Activated CD4-positive, alpha-beta T cell treated with anti-CD3 and anti-CD28 coated beads, Interleukin-2, amount 10 ng/mL, durations not matched to agents 24 days and 14 days (primary cell): ENCODE measurements at places on chromosomes 13 and 19. TPM values are rescaled to one million over a fixed set of nuclear protein-coding genes. Genes with fewer than 3 reads are reported as not detected.

DNA sequence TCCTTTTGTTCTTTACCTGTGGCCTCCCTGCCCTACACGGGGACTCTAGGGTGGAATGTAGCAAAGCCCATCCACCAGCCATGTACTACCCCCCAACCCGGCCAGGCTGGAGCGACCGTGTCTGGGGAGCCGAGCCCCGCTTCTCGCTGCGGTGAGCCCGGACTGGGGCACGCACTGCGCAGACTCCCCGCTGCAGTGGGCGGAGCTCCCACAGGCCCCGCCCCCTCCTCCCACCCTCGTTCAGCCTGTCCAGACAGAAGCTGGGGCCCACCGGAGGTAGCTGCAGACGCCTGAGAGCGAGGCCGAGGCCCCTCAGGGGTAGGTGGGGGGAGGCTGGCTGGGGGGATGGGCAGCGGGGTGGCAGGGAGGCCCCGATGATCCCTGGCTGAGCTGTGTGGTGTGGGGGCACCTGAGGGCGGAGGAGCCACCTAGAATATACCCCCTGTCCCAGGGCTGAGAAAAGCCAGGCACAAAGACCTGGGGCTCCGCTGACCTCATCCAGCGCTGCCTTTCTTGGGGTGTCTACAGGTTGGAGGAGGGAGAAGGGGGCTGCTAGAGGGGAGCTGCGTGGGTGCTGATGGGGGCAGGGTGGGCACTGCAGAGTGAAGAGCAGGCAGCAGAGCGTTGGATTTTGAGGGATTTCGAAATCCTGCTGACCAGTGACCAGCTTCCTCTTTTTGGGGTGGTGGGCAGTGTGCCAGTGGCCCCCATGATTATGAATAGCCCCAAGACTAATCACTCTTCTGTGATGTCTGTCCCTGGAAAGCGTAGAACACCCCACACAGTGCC, 17.3 kb downstream of the PLD3 start:
- H3K36me3 ChIP-seq: no peaks in the 10 kb centered on the region
- no peaks in the 10 kb centered on the region for H3K27me3 ChIP-seq
- peak; percentile 81 for DNase-seq
- H3K27ac ChIP-seq: no peak overlapping the region
- peak overlapping the region; percentile 70 for H3K4me3 ChIP-seq

DNA sequence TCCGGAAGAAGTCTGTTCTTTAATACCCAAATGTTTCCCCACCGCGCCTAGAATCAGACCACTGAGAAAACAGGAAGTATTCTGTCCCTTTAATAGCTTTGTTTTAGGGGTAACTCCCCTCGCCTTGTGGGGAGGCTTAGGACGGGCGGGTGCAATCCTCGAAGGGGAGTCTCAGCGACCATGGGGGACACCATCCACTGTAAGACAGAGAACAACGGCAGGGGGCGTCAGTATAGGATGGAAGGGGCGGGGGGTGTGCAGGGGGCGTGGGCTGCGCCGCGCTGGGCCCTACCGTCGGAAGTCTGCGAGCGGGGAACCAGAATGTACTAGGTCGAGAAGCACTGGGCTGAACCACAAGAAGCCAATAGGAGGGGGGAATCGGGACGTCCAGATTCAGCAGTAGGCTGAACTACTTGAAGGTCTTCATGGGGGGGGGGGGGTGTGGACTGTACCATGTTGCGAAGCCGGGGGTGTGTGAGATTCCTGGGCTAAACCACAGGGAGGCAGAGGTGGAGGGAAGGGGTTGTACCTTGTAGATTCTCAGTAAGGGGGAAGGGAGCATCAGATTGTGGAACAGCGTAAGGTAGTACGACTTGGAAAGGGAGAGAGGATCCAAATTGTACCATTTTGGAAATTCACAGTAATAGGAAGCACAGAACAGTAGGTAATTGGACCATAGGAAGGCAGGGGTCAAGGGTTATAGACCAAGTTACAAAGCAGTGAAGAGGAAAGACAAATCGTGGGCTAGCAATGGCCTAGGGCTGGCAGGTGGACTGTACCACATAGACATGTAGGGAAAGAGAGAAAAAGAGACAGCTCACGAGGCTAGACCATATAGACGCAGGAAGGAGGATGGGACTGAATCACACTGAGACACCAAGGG, 1.0 kb upstream of the DBP start:
- peaks cover 2% of the 10 kb centered on the region for H3K27me3 ChIP-seq
- H3K36me3 ChIP-seq: peaks cover 2% of the 10 kb centered on the region
- peak overlapping the region; percentile 86 for H3K4me3 ChIP-seq
- DNase-seq: peak; percentile 94

DNA sequence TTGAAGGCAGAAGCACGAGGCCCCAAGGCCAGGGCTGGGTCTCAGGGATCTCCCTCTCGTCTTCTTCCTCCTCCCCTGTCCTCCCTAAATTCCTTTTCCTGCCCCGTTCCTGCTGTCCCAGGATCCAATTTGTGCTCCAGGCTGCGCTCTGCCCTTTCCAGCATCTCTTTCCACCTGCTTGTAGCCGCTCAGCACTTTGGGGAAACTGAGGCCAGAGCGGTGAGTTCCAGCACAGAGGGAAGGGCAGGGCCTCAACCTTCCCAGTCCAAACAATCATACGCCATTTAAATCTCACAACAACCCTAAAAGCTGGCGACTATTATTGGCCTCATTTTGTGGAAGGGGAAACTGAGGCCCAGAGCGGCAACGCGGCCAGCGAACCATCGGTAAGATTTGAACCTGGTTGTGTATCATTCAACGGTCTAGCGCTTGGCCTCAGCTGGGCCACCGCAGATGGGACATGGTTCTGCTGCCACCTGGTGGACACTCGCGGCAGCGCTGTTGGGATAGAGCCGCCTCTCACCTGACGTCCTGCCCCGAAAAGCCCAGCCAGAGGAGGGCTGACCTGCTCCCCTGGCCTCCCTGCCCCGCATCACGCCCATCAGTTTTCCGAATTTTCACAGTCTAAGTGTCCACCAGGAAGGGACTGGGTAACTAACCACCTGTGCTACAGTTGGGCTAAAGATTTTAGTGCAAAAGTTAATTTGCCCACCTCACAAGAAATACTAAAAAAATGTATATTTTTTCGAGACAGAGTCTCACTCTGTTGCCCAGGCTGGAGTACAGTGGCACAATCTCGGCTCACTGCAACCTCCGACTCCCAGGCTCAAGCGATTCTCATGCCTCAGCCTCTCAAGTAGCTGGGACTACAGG, 4.2 kb upstream of the RPL18A start:
- H3K27ac ChIP-seq: peak overlapping the region; percentile 52
- peaks cover 24% of the 10 kb centered on the region for H3K4me1 ChIP-seq
- no peaks in the 10 kb centered on the region for H3K27me3 ChIP-seq
- peaks cover 12% of the 10 kb centered on the region for H3K36me3 ChIP-seq
- peak; percentile 98 for DNase-seq

Gene LHFPL6
- total RNA-seq: 4.8 TPM in 2 replicates

GRCh38 chr19:41566001-41566400, 10.0 kb upstream of the CEACAM21 start:
- H3K4me3 ChIP-seq: no peak overlapping the region
- no peaks in the 10 kb centered on the region for H3K27me3 ChIP-seq
- H3K36me3 ChIP-seq: peaks cover 39% of the 10 kb centered on the region
- no peak for DNase-seq

DNA sequence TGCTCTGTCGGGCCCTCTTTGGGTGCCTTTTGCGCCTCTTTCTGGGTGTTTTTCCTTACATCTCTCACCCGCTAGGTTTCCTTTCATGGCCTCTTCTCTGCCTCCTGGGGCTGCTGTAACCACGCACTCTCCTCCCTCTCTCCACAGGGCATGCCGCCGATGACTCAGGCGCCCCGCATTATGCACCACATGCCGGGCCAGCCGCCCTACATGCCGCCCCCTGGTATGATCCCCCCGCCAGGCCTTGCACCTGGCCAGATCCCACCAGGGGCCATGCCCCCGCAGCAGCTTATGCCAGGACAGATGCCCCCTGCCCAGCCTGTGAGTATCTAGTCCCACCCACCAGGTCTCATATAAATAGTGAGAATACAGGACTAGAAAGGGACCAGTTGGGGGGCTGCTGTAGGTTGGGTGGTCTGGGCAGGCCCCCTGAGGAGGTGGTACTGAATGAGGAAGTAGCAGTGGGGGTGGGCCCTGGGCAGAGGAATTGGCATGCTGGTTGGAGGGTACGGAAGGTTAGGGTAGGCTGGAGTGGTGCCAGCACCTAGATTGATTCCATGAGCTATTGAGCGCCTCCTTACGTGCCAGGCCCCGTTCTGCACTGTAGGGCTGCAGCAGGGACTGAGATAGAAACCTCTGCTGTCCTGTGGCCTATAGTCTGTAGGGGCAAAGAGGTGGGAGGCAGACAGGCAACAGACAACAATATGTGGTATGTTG, 11.9 kb downstream of the SNRPA start:
- H3K4me3 ChIP-seq: no peak overlapping the region
- peaks cover 43% of the 10 kb centered on the region for H3K4me1 ChIP-seq
- DNase-seq: no peak
- peaks cover 81% of the 10 kb centered on the region for H3K36me3 ChIP-seq

DNA sequence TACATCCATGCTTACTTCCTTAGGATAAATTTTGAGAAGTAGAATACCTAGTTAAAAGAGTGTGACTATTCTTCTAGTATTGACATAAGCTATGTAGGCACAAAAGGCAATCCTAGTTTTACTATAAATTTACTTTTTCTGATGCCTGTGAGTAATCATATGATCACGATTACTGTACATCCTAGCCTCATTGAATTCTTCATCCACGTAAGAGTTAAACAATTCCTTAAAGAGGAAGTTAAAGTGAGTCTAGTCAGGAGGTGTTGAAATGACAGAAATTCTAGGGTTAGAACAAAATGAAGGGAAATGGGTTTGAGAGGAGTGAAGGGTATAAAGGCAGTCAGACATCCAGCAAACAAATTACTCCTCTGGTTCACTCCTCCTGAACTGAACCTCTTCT, at the start of gene ACOD1:
ACOD1 (plus strand) TSS at position 363 of the 400 bp plus-strand sequence. CDS start 48 bp downstream, outside the sequence.
- H3K4me1 ChIP-seq: no peaks in the 10 kb centered on the region
- H3K27me3 ChIP-seq: peaks cover 13% of the 10 kb centered on the region
- H3K36me3 ChIP-seq: no peaks in the 10 kb centered on the region
- no peak within 1 kb of the TSS for H3K4me3 ChIP-seq
- no peak for DNase-seq

GRCh38 chr13:40969169-40969901, 49.8 kb downstream of the ELF1 start:
- H3K27me3 ChIP-seq: no peaks in the 10 kb centered on the region
- DNase-seq: peak; percentile 71
- H3K4me3 ChIP-seq: peak overlapping the region; percentile 49
- H3K4me1 ChIP-seq: peaks cover 58% of the 10 kb centered on the region
- H3K36me3 ChIP-seq: peaks cover 16% of the 10 kb centered on the region

Gene PEAK3
- 0.09 TPM in 1 of 2 replicates, not detected in the other for total RNA-seq

DNA sequence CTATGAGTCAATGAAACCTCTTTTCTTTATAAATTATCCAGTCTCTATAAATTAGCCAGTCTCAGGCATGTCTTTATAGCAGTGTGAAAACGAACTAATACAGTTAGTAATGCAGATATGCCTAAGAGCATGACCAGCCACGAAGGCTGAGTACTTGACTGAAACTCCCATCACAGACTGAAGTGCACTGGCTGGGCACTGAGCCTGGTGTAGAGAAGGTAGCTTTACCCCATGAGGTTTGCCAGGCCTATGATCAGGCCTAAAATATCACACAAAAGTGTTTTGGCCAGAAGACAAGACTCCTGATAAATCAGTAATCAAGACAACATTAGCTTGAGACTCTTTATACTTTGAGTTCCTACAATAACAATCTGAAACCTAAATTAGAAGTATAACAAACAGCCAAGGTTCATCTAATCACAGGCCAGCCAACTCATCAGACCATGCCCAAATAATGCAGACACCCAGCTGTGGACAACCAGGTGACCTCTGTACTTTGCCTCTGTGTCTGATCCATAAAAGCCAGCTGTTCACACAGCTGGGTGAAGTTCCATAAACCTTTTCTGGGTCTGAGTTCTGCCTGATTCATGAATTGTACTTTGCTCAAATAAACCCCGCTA, 771.8 kb upstream of the SLITRK1 start:
- no peak for DNase-seq
- no peaks in the 10 kb centered on the region for H3K27me3 ChIP-seq
- no peaks in the 10 kb centered on the region for H3K36me3 ChIP-seq
- no peak overlapping the region for H3K27ac ChIP-seq

Gene ADGRE2
- 1.8 and 2.8 TPM in 2 replicates for total RNA-seq

Gene INSR
- 1.7 and 1.9 TPM in 2 replicates for total RNA-seq

GRCh38 chr13:44146138-44146537, 227.5 kb upstream of the SERP2 start:
- H3K4me3 ChIP-seq: no peak overlapping the region
- no peak overlapping the region for H3K27ac ChIP-seq
- H3K36me3 ChIP-seq: no peaks in the 10 kb centered on the region
- H3K27me3 ChIP-seq: peaks cover 20% of the 10 kb centered on the region
- H3K4me1 ChIP-seq: peaks cover 12% of the 10 kb centered on the region

- H3K27ac ChIP-seq: no peak overlapping the region
- H3K27me3 ChIP-seq: peaks cover 2% of the 10 kb centered on the region
- DNase-seq: no peak
- no peak overlapping the region for H3K4me3 ChIP-seq
- peaks cover 9% of the 10 kb centered on the region for H3K4me1 ChIP-seq
Observed at GRCh38 chr13:24648271-24648670, 31.9 kb upstream of the ATP12A start.

DNA sequence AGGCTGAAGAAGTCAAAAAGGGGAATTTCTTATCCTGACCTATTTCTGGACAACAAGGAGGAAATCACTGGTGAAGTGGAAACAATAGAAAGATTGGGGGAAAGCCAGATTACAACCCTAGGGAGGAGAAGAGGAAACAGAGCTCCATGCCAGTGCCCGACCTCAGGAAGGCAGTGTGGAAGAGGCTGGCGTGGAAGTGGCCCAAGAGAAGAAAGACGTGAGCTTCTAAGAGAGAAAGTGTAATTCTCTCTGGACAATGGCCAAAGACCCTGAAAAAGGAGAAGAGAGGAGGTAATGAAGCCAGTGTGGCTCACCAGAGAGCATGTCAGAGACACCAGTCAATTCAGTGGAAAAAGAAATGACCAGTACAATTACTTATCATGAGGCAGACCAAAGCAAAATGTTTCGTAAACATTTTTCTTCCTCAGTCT, 52.6 kb upstream of the URAD start:
- no peak for DNase-seq
- peaks cover 15% of the 10 kb centered on the region for H3K27me3 ChIP-seq
- H3K27ac ChIP-seq: no peak overlapping the region
